ENCODE measurements at places on chromosomes 6 and 20. TPM values are rescaled to one million over a fixed set of nuclear protein-coding genes. Genes with fewer than 3 reads are reported as not detected.

The AKAP12 gene
- 6.3 TPM for total RNA-seq

The DYNLT2 gene
- total RNA-seq: 1.5 TPM

GRCh38 chr6:167394339-167394738 lies 69.5 kb downstream of the TTLL2 start:
- DNase-seq: no peak

- DNase-seq: no peak
These were observed 11.6 kb downstream of the AURKA start for GRCh38 chr20:56380375-56380774.

DNA sequence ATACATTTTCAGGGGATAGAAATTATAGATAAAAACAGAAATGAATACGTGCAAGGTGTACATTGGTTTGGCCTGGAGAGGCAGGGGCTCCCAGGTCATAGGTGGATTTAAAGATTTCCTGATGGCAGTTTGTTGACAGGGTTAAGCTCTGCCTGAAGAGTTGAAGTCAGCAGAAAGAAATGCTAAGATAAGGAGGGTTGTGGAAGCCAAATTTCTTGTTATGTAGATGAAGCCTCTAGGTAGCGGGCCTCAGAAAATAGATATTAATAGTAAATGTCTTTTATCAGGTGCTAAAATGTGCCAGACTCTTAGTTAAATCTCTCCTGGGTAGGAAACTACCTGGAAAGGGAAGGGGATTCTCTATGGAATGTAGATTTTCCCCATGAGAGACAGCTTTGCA lies 188.8 kb downstream of the CDH26 start:
- DNase-seq: no peak

DNA sequence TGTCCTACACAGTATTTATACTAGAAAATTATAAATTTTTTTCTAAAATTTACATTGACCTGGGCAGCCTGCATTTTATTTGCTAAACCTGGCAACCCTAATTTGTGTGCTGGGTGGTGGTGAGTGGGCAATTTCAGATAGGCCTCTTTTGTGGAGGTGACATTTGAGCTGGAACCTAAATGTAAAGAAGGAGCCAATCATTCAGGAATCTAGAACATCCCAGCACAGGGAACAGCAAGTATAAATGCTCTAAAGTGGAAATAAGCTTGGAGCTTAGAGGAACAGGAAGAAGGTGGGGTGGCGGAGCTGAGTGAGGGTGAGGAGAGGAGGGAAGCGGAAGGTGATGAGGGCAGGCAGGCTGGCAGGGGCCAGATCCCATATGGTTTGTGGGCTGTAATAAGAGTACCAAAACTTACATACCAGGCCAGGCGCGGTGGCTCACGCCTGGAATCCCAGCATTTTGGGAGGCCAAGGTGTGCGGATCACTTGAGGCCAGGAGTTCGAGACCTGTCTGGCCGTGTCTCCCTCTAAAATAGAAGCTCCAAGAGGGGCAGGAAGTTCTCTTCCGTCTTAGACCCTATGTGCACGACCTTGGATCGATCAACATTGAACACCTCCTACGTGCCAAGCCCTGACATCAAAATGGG lies 549 bp upstream of the CSE1L start:
- no peak for DNase-seq

DNA sequence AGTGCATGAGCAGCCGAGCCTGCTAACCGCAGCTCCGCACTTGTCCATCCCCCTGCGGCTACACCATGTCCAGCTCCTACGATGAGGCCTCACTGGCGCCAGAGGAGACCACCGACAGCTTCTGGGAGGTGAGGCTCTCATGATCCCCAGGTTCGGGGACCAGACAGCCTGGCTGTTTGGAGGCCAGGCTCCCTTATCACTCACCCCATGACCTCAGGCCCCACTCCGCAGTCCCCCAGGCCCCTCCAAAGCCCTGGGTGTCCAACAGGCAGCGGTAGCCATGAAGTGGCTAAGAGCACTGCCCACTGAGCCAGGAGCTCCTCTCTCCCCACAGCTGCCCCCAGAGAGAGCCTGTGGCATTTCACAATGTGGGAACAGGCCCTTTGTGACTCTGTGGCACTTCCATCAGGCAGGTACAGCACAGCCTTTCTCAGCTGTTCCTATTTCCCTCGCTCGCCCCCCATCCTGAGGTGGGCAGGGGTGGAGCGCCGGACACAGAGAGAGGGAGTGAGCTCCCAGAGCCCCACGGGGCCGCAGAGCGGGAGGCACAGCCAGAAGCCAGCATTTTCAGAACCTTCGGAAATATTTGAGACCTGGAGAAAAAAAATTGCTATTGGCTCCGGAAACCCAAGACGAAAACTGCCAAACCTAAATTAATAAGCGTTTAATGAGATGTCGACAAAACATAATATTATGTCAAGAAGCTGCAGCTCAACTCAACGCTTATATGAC lies 29.7 kb downstream of the SPDEF start:
- DNase-seq: no peak

DNA sequence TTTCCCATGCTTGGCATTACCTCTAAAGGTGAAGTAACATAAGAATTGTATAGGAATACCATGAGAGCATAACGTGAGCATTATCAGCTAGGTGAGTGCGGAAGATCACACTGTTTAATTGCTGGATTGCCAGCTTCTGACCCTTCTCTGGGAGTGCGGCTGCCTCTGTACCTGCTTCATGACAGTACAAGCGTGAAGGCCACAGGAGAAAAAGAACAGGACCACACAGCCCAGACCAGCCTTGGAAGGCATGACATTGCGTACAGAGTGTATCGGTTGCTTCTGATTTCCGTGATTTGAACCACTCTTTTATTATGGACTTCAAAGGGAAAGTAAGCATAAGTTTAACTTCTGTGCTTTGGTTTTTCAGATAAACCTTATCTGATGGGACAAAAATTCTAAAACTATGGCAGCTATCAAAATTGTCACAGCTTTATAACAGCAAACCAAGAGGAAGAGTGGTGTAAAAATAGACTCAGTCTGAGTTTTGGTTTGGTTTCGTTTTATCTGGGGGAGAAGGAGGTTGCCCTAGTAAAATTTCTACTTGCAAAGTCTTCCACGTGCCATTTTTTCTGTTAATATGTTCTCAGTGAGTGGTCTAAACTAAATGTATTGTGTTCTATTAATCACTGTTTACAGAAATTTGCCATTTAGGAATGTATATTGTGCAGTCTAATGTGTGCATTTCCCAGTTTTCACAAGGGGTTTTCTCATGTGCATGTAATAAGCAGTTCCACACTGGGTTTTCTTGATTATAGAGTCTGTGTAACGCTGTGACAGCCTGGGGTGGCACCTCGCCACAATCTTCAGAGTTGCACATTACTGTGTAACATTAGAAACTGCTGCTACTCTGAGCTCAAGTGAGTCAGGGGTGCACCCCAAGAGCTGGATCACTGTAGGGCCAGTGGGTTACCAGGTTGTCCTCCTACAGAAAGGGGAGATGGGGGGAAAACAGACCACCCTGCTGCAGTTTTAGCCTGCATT lies 97.3 kb downstream of the RPP40 start:
- no peak for DNase-seq

- no peak for DNase-seq
These were observed 187.6 kb upstream of the CST7 start for GRCh38 chr20:24761220-24762065.

DNA sequence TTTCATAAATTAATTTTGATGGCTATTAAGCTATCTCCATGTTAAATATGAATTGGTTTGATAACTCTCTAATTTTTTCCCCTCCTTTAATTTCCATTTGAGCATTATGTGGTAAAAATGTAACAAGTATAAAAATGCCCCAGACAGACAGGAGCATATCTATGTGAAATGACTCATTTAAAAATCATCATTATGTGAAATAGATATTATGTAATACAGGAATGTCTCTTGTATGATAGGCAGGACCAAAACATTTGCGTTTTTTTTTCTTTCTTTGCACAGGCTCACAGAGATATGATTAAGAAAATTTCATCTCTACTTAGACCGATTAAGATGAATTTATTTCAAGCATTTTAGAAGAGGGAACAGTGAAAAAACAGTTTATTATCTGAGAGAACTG lies 95.8 kb downstream of the AKAP7 start:
- DNase-seq: no peak

GRCh38 chr6:106431405-106431804 lies 70.9 kb downstream of the CRYBG1 start:
- DNase-seq: no peak

DNA sequence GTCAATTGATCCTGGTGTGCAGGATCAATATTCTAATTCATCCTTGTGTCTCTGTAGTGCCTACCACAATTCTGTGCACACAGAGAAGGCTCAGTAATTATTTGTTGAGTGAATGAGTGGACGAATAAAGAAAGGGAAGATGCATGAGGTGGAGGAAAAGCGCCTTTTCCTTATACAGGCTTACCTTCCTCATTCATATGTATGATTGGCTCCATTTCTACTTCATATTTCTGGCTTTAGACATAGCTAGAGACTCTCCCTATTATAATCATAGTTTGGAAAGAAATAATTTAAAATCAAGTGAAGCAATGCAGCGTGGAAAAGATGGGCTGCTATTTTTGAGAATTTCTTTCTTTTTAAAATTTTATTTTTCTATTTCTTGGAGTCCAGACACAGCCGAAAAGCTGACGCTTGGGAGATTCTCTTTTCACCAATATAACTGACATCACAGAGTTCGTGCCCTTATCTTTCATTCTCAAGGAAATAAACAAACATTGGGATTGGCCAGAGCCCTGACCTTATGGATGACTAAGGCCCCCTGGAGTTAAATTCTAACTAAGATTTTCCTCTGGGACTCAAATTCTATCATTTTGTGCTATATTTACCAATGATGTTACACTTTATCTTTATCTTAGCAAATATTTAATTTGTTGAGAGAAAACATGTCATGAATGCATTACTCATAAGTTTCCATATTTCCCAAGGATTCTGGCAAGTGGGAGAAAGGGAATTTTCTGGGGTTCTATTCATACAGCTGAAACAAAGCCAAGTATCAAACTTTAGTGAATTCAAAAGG lies 48.1 kb downstream of the PRL start:
- no peak for DNase-seq

DNA sequence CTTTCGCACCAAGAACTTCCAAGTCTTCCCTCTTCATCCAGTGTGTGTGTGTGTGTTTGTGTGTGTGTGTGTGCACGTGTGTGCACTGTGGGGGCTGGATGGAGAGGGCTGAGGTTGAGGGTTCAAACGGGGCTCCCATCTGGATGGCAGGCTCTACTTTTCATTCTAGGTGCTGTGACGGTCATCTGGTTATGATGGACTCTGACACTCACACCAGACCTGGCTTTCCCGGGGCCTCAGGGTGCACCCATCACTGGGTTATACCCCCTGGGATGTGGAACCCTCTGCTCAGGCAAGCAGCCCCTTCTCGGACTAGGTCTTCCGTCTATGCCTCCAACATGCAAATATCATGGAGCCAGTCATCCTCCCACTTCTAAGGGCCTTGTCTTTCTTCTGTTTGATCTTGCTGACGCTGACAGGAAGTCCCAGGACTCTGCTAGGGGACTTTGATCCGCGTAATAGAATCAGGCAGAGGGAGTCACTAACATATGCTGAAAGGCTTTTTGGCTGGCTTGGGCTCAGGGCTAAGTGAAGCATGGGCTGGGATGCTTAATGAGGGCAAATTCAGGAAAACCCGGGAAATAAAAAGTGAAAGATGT lies 313.6 kb downstream of the CDC5L start:
- DNase-seq: no peak

DNA sequence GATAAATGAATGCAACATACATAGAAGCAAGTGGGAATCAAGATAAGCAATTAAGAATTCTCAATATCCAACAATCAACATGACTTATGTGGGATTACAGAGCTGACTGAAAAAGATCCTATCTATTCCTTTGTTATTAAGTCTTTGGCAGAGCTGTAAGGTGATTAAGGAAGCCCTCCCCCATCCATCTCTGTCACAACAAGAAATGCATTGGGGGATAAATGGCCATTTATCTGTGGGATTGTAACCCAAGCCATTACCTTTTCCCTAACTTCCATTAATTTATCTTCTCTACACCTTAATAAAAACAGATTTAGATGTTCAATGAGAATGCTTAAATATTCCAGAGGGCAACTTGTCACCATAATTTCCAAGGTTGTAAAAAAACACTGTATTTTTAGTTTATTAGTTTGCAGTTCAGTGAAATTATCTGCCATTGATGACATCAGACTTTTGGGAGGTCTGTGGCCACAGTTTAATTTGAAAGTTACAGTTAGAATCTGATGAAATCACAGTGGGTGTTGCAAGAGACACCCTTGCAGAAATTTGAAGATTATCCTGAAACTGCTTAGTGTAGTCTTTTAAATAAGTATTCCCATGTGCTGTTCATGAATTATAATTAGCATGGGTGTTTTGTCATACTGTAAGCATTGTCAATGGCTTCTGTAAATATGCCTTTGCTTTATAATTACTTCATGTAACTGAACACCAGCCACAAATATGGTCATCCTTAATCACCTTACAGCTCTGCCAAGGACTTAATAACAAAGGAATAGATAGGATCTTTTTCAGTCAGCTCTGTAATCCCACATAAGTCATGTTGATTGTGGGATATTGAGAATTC lies 49.4 kb upstream of the FYN start:
- no peak for DNase-seq

All from mucosa of descending colon (tissue), 3 donors.